KBM-7 (cell line): ENCODE measurements at places on chromosomes 11 and 22.

DNA sequence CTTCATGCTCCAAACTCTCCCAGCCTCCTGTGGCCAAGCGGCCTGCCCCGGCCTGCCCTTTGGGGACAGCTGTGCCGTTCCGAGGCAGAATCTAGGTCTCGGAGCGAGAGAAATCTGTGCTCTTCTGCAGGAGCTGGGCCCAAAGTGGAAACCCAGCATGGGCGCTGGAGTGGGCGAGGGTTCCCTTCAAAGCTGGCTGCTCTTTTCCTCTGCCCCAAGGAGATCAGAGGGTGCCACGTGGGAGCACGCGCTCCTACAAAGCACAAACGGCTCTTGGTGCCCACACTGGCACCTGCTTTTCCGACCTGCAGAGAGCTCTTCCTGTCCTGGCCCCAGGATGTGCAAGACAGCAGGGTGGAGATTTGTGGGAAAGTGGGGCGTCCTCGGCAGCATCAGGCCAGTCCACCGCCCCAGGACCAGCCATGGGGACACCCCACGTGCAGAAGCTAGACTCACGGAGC lies 6.9 kb downstream of the OSBPL5 start:
- no peak for DNase-seq

- DNase-seq, result no peak
Observed at GRCh38 chr11:79547256-79547655, 106.4 kb upstream of the TENM4 start.

DNA sequence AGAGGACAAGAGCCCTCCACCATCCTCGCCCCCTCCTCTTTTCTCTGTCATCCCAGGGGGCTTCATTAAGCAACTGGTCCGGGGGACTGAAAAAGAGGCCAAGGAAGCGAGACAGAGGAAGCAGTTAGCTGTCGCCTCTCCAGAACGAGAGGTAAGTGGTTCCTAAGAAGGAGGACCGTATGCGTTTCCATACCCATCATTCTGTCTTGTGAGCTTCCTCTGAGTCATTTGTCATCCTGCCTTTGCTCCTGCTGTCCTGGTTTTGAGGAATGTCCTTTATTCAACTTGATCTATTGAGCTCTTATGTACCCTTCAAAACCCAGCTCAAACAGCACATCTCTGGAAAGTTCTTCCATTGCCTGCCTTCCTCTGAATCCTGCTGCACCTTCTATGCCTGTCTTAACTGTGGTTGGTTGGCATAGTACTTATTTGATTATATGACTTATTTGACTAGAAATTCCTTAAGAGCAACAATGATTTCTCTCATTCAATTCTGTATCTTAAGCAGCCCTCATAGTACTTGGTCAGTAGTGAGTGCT lies 21.3 kb downstream of the MYO18B start:
- no peak for DNase-seq

- DNase-seq, result no peak
Observed at GRCh38 chr11:87081358-87081757, 43.6 kb downstream of the TMEM135 start.

- peak; percentile 49 for DNase-seq
Observed at GRCh38 chr11:8092587-8093424, 11.8 kb downstream of the TUB start.

- DNase-seq, result no peak
Observed at GRCh38 chr11:81989093-81989492, 744.6 kb downstream of the FAM181B start.
